ENCODE measurements at places on chromosomes 7 and 10. TPM values are rescaled to one million over a fixed set of nuclear protein-coding genes. Genes with fewer than 3 reads are reported as not detected.

Gene GDF2
- total RNA-seq = not detected

Gene CCDC136
- 12.5 TPM for total RNA-seq

Gene EGFR
- total RNA-seq = 144 TPM

Gene CLDN3
- total RNA-seq = 6.8 TPM

Gene ZNF853
- 9.4 TPM for total RNA-seq

Gene MSMB
- not detected for total RNA-seq

Gene ZNF716
- total RNA-seq = not detected

Gene KCNH2
- 17.7 TPM for total RNA-seq

Gene EPHA1
- 24.9 TPM for total RNA-seq

Gene GRID2IP
- 2.6 TPM for total RNA-seq

Gene NEUROG3
- not detected for total RNA-seq

Gene PKD2L1
- total RNA-seq = 0.16 TPM

Gene CAMK2B
- not detected for total RNA-seq

Gene FAM13C
- 26.6 TPM for total RNA-seq

Gene SPAM1
- not detected for total RNA-seq

Gene TMEM270
- total RNA-seq = not detected

Gene CDC14C
- total RNA-seq = not detected

Gene ZNF467
- total RNA-seq = 9.7 TPM

Gene TAF3
- total RNA-seq = 10.0 TPM

Gene BHLHA15
- total RNA-seq = 0.73 TPM

Gene PLA2G12B
- total RNA-seq = not detected

Gene SLC13A1
- not detected for total RNA-seq

All from ureter (tissue), 1 donor.